ENCODE measurements at places on chromosomes 1 and 21.

DNA sequence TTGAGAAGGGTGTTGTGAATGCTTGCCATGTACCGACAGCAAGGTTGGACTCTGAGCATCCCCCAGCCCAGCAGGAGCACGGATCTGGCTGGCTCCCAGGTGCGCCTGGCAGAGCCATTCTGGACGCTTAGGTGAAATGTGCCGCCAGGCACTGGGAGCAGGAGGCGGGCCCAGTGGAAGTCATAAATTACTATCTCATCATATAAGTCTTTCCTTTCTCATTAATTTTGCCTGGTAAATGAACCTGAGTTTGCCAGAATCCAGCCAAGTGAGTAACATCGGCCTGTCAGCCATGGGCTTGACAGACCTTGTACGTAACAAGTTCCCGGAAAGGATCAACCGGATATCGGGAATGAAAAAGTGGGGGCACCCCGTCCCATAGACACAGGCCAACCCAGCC is 179.5 kb upstream of the ARHGEF16 start:
- no peak for DNase-seq

DNA sequence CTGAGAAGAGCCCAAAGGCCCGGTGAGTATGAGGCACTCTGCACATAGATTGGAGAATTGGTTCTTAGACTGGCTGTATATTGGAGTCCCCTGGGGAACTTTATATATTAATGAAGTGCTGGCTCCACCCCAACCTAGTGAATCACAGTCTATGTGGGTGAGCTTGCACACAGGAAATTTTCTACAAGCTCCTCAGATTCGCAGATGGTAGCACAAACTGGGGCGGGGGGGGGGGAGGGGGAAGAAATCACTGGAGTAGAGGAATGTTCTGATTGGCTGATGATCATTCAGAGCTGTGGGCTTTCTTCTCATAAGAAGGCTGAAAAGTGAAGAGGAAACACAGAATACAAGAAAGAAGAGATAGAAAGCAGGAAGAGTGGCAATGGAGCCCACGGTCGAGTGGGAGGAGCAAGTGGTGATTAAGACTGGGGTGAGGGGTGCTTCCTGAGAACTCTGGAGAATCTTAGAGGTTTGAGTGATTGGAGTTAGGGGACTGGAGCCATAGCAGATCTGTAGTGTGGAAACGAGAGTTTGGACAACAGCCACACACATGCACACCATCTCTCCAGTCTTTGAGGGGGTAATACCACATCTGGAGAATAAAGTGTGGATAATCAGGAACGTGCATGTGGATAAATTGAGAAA is 465.9 kb upstream of the DAB1 start:
- DNase-seq, result no peak

DNA sequence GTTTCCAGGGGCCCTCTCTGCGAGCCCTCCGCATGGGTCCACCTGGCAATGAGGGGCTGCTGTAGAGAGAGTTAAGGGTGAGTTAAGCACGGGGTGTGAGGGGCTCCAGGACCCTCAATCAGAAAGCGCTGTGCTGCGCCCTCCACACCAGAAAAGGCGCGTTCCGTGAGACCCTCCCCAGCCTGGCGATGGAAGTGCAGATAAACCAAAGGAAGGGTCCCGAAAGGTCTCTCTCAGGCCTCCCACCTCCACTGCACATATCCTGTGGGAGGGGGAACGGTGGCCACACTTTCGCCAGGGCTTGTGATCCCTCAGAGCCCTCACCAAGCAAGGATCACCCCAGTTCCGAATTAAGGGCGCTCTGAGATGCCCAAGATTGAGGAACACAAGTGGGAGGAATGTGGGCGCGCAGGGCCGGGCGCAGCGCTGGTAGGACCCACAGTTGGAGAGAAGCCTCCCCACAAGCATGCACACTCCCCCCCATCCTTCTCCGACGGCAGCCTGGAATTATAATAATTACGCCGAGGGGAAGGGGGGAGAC is 1.1 kb downstream of the WNT3A start:
- no peak for DNase-seq

DNA sequence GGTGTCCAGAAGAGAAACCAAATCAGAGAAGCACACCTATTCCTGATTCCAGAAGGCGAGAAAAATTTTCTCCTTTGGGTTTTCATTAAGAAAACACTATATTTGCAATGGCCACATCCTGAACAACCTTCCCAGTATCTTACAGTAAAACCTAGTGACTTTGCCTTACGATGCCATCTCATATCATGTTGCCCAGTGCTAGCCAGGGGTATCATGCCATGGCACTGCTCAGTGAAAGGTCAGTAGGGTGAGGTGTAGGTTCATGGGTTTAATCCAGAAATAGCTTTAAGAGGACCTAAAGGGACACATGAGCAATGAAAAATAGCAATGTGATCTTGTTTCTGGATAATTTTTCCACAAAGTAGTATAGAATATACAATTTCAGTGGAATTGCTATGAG is 7.2 kb downstream of the TLCD4 start:
- DNase-seq, result no peak

GRCh38 chr1:206590025-206590758 is 22.1 kb downstream of the EIF2D start:
- peak; percentile 47 for DNase-seq

- DNase-seq, result no peak
Observed at GRCh38 chr21:15894596-15894995, 164.8 kb downstream of the USP25 start.

DNA sequence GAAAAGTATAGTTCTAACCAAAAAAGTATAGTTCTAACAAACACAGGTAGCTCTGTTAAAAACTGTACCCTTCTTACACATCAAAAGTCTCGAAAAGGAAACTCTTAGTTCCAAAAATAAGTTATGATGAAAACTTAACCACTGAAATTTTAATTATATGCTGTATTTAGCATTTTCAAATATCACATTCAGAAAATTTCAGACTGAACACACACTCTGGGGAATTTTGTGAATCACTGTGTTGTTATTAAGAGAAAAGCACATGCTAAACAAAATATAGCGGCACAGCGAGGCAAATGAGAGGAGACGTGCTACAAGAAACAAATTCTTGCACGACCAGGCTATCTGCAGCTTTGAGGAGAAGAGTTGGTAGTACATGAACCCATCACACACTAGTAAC is 30.4 kb downstream of the VAV3 start:
- no peak for DNase-seq

- DNase-seq, result no peak
Observed at GRCh38 chr1:201218409-201218808, 27.8 kb downstream of the IGFN1 start.

DNA sequence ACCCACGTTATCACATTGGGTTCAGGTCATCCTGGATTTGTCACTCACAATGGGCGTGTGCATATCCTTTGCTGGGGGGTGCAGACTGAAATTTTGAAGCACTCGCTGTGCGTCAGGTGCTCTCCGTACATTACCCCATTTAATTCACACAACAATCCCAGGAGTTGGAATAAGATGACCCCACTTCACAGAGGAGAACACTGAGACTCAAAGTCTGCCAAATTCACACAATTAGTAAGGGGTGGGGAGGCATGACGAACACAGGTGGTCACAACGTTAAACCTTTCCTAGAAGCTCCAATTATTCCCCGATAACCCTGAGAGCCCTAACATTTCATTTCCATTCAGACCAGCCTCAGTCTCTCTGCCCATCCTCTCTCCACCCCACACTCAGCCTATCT is 3.8 kb upstream of the S100A2 start:
- DNase-seq, result no peak

- no peak for DNase-seq
Observed at GRCh38 chr1:26031611-26032220, 10.1 kb downstream of the EXTL1 start.

- DNase-seq, result no peak
Observed at GRCh38 chr1:28115267-28115666, 26.9 kb upstream of the EYA3 start.

GRCh38 chr1:110672001-110672752 is 2.6 kb downstream of the KCNA3 start:
- DNase-seq, result peak; percentile 25

Measured in activated T-helper 1 cell treated with anti-CD3 and anti-CD28 coated beads, Interleukin-2, amount 50 U/mL, for 16 hours (primary cell).